Activated naive CD4-positive, alpha-beta T cell treated with anti-CD3 and anti-CD28 coated beads for 36 hours (primary cell): ENCODE measurements at places on chromosomes 3 and 15. TPM values are rescaled to one million over a fixed set of nuclear protein-coding genes. Genes with fewer than 3 reads are reported as not detected.

RBP2 gene
- not detected for total RNA-seq

GUCA1C gene
- total RNA-seq, result not detected

SEMA3G gene
- total RNA-seq, result not detected

DNA sequence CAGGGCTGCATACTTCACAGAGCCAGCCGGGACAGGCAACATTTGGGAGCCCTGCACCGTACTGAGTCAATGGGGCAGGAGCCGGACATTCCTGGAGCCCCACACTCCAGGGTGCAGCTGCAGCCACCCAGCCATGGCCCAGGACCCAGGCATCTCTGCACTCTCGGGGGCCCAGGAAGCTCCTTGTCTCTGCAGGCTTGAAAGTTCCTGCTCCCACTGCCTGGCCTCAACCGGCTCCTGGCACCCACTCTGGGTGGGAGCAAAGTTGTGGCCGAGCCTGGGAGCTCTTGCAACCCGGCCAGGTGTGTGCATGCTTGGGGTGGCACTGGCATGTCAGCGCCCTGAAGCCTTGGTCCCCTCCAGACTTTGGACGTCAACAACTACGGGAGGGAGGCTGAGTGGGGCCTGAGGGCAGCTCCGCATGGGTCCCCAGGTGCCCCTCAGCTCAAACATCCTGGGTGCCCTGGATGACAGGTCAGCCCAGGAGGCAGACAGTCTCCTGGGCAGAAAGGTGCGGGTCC, 833.5 kb upstream of the CADM2 start:
- H3K27me3 ChIP-seq, result no peaks in the 10 kb centered on the region
- H3K27ac ChIP-seq, result no peak overlapping the region
- no peaks in the 10 kb centered on the region for H3K36me3 ChIP-seq
- no peak overlapping the region for H3K4me3 ChIP-seq

GRCh38 chr3:122283796-122284445, 41.1 kb upstream of the CSTA start:
- no peak overlapping the region for H3K27ac ChIP-seq
- no peaks in the 10 kb centered on the region for H3K27me3 ChIP-seq
- no peaks in the 10 kb centered on the region for H3K36me3 ChIP-seq

DNA sequence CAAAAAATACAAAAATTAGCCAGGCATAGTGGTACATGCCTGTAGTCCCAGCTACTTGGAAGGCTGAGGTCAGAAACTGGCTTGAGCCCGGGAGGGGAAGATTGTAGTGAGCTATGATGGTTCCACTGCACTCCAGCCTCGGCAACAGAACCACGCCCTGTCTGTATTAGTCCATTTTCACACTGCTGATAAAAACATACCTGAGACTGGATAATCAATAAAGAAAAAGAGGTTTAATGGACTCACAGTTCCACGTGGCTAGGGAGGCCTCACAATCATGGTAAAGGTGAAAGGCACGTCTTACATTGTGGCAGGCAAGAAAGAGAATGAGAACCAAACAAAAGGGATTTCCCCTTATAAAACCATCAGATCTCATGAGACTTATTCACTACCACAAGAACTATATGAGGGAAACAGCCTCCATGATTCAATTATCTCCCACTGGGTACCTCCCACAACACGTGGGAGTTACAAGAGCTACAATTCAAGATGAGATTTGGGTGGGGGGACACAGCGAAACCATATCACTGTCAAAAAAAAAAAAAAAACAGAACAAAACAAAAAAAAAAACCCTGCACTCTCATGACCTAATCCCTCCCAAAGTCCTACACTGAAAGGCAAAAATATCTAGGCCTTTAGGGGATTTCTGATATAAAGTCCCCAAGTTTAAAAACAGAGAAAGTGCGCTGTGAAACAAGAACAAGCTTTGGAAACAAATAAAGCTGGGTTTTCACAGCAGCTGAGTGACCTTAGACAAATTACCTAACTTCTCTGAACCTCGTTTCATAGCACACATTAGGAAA, 224.7 kb downstream of the IGSF11 start:
- no peak overlapping the region for H3K27ac ChIP-seq
- no peak for DNase-seq
- peaks cover 5% of the 10 kb centered on the region for H3K27me3 ChIP-seq
- no peaks in the 10 kb centered on the region for H3K4me1 ChIP-seq
- no peaks in the 10 kb centered on the region for H3K36me3 ChIP-seq
- no peak overlapping the region for H3K4me3 ChIP-seq

DNA sequence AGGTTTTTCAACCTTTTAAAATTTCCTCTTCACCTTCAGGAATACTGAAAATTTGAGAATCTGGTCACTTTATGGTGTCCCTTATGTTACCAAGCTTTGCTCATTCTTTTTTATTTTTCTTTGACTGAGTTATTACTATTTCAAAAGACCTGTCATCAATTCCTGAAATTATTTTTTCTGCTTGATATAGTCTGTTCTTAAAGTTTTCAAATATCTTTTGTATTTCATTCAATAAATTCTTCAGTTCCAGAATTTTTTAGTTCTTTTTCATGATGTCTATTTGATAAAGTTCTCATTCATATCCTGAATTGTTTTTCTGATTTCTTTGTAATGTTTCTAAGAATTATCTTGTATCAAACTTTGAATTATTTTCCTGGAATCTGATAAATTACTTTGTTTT, 63.9 kb downstream of the UQCC5 start:
- H3K27me3 ChIP-seq, result no peaks in the 10 kb centered on the region
- H3K4me3 ChIP-seq, result no peak overlapping the region
- DNase-seq, result no peak
- H3K27ac ChIP-seq, result no peak overlapping the region
- no peaks in the 10 kb centered on the region for H3K4me1 ChIP-seq

DNA sequence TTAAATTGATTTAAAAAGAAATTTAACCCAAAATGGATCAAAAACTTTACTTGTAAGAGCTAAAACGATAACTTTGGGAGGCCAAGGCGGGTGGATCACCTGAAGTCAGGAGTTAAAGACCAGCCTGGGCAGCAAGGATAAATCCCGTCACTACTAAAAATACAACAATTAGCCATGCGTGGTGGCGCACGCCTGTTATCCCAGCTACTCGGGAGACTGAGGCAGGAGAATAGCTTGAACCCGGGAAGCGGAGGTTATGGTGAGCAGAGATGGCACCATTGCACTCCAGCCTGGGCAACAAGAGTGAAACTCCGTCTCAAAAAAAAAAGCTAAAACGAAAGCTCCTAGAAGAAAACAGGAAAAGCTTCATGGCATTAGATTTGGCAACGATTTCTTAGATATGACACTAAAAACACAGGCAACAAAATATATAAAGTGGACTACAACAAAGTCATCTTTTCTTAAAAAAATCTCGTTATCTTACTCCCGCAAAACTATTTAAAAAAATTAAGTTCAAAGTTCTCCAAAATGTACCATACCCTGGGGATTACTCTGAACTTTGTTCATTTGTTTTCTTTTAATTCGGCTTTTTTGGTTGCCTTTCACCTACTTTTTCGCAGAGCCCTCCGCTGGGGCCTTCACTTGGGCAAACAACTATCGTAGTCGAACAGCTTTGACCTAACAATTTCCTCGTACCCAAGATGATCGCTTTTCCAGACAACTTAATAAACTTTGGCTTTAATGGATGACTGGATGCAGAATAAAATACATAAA, 2.9 kb downstream of the HDDC3 start:
- peak overlapping the region; percentile 99 for H3K4me3 ChIP-seq
- no peak for DNase-seq
- H3K27ac ChIP-seq, result peak overlapping the region; percentile 100
- peaks cover 30% of the 10 kb centered on the region for H3K4me1 ChIP-seq

DNA sequence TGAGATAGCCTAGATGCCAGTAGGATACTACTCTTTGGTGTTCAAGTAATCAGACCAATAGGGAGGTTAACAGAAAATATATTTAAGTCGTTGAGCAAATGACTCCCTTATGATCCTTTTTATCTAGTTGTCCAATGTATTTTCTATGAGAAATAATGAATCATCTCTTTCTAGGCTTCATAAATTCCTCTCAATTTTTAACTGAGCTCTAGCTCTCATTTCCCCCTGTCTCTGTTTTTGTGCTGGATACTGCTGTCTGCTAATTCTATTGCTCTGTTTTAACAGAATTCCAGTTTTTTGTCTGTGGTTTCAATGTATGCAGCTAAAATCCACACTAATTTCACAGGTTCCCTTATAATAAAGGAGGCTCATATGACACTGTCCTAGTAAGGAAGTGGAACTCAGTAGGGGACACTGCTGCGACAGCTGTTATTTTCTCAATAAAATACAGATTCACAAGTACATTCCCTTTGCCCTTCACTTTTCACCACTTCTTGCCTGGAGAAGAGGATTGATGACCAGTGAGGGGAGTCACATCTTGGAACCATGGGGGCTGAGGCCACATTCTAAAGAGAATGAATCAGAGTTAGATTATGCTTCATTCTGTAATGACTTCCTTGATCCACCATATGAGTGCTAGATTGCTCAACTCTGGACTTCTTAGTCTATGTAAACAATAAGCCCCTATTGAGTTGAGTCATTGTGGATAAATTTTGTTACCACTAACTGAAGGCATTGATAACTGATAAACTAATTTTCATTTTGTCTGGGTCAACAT, 558.7 kb upstream of the KCNMB2 start:
- no peaks in the 10 kb centered on the region for H3K36me3 ChIP-seq
- no peak overlapping the region for H3K27ac ChIP-seq
- H3K4me1 ChIP-seq, result peaks cover 9% of the 10 kb centered on the region
- no peak for DNase-seq
- no peaks in the 10 kb centered on the region for H3K27me3 ChIP-seq

- H3K36me3 ChIP-seq, result peaks cover 13% of the 10 kb centered on the region
- no peak overlapping the region for H3K4me3 ChIP-seq
- no peaks in the 10 kb centered on the region for H3K27me3 ChIP-seq
Measured at GRCh38 chr3:48698891-48699290, 13.2 kb upstream of the NCKIPSD start.

- no peaks in the 10 kb centered on the region for H3K36me3 ChIP-seq
- DNase-seq, result no peak
- H3K4me3 ChIP-seq, result no peak overlapping the region
- no peaks in the 10 kb centered on the region for H3K27me3 ChIP-seq
Measured at GRCh38 chr15:80831606-80832224, 52.5 kb downstream of the CEMIP start.

- DNase-seq, result no peak
- no peaks in the 10 kb centered on the region for H3K36me3 ChIP-seq
- peaks cover 7% of the 10 kb centered on the region for H3K4me1 ChIP-seq
- no peaks in the 10 kb centered on the region for H3K27me3 ChIP-seq
- H3K27ac ChIP-seq, result no peak overlapping the region
- no peak overlapping the region for H3K4me3 ChIP-seq
Measured at GRCh38 chr3:179091113-179091512, 19.5 kb upstream of the ZMAT3 start.

- DNase-seq, result no peak
- no peaks in the 10 kb centered on the region for H3K4me1 ChIP-seq
- H3K36me3 ChIP-seq, result no peaks in the 10 kb centered on the region
- H3K27me3 ChIP-seq, result no peaks in the 10 kb centered on the region
- H3K27ac ChIP-seq, result no peak overlapping the region
- no peak overlapping the region for H3K4me3 ChIP-seq
Measured at GRCh38 chr3:164393171-164393570, 685.1 kb downstream of the SI start.

- no peaks in the 10 kb centered on the region for H3K27me3 ChIP-seq
- peaks cover 36% of the 10 kb centered on the region for H3K4me1 ChIP-seq
- H3K4me3 ChIP-seq, result no peak overlapping the region
Measured at GRCh38 chr3:133448478-133449122, 48.7 kb downstream of the BFSP2 start.

DNA sequence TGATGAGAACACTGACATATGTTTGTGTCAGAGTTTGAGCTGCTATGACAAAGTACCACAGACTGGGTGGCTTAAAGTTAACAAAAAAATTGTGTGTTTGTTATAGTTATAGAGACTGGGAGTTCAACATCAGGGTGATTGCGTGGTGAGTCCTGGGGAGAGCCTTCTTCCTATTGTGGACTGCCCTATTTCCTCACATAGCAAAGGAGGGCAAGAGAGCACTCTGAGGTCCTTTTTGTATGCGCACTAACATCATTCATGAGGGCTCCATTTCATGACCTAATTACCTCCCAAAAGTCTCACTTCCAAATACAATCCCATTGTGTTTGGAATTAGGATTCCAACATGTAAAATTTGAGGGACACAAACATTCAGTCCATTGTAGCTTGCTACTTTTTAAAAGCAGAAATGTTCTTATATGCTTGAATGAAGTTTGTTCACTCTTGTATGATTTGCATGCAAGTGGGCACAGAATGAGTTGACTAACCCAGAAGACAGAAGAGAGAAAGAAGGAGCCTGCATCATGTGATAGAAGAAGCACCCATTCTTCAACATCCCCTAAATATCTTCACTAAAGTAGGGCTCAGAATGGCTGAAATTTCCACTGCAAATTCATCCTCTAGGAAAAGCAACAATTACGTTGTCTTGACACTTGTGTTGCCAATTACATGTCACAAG, 18.9 kb upstream of the ALCAM start:
- no peaks in the 10 kb centered on the region for H3K36me3 ChIP-seq
- H3K27me3 ChIP-seq, result peaks cover 9% of the 10 kb centered on the region
- no peak for DNase-seq
- H3K4me1 ChIP-seq, result no peaks in the 10 kb centered on the region
- no peak overlapping the region for H3K4me3 ChIP-seq

DNA sequence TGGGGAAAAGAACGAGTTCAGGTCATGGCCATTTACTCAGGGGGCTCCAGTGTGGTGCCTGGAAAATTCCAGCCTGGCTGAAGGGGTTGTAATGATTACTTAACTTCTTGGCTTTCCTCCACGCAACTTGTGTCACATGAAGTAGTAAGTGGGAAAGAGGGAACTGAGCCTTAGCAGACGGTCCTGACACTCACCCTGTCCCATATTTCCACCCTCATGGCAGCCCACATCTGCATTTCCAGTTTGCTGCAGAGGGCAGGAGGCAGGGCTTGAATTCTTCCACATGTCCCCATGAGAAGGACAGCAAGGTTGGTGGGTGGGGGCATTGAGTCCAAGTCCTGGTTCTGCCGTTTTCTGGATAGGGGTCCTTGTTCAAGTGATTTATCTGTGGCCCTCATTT, 7.8 kb upstream of the CAMP start:
- no peaks in the 10 kb centered on the region for H3K4me1 ChIP-seq
- H3K4me3 ChIP-seq, result no peak overlapping the region
- H3K36me3 ChIP-seq, result no peaks in the 10 kb centered on the region
- no peak overlapping the region for H3K27ac ChIP-seq
- H3K27me3 ChIP-seq, result no peaks in the 10 kb centered on the region
- DNase-seq, result no peak

GRCh38 chr3:119550192-119550910, 9.1 kb downstream of the CD80 start:
- DNase-seq, result no peak
- no peaks in the 10 kb centered on the region for H3K27me3 ChIP-seq
- H3K4me1 ChIP-seq, result no peaks in the 10 kb centered on the region
- H3K27ac ChIP-seq, result no peak overlapping the region
- no peaks in the 10 kb centered on the region for H3K36me3 ChIP-seq

GRCh38 chr3:192273001-192273696, 454.2 kb downstream of the FGF12 start:
- no peak for DNase-seq
- no peaks in the 10 kb centered on the region for H3K27me3 ChIP-seq
- no peak overlapping the region for H3K4me3 ChIP-seq
- no peak overlapping the region for H3K27ac ChIP-seq
- no peaks in the 10 kb centered on the region for H3K4me1 ChIP-seq
